ENCODE measurements at places on chromosomes 11 and 22.

DNA sequence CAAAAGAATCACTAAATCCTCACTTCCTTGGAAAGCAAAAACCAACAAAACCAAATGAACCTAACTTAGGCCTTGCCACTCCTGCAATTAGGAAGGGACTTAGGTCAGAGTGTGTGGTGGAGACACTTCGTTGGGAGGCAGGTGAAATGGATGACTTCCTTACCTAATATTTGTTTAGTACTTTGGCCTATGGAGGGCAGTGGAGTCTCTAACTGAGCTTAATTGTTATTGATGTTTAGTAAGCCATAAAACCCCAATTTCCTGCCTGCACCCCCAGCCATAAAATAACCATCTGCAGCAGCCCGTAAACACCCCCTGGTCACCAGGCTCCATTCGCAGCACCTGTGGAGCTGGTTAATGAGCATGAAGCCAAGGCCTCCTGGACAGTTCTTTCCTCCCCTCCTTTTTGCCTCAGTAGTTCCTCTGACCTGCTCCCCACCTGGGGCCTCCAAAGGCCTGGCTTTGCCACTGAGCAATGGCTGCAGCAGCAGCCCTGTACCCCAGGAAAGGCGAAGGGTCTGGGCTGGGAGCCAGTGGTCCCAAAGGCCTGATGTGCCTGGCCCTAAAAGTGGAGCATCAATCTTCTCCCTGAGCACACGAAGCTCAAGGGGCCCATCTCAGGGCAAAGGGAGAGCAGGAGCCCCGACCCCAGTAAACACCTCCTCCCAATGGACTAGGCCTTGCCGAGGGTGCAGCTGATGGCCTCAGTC lies 15.6 kb upstream of the SYT13 start:
- DNase-seq: no peak

DNA sequence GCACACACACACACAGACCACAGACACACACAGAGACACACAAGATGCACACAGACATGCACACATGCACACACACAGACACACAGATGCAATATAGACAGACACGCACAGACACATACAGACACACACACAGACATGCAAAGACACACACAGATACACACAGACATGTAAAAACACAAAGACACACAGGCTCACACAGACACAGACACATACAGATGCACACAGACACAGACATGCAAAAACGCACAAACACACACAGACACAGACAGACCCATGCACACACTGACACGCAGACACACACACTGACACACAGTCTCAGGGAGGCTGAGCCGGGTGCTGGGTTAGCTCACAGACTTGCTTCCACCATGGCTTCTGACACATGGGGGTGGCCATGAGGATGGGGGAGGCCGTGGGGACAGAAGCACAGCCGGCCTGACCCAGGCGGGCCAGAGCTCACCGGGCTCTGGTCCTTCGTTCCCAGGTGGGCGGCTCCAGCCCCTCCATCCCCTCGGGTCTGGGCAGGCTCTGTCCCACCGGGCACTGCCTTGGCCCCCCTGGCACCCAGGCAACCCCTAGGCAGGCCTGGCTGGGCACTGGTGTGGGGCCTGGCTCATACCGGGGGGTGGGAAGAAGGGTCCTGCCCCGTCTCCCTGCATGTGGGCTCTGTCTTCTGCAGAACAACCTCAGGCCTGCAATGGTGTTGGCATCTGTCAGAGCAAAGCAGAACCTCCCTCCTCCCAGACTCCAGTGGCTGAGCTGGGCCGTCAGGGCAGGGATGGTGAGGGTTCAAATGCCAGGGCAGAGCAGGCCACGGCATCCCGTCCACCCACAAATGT lies 1489.5 kb downstream of the BRD1 start:
- no peak for DNase-seq

GRCh38 chr22:30855266-30855665 lies 113.3 kb downstream of the MORC2 start:
- DNase-seq: no peak

GRCh38 chr11:85825616-85826015 lies 14.7 kb upstream of the SYTL2 start:
- DNase-seq: no peak

DNA sequence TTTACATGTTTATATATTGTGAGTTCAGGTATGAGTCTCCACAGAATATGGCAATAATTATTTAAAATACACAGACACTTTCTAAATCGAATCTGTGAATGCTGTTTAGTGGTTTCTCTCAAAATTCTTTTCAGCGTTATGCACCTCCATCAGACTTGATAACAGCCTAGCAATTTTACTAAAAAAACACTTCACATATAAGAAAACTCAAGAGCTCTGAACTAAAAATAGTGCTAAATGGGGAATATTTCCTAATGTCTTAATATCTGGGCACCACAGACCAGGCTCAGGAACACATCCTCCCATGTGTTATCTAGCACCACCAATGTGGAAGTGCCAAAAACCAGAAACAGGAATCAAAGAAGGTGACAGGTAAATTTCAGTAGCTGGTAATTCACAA lies 47.9 kb downstream of the ARHGAP32 start:
- DNase-seq: no peak

GRCh38 chr11:13859892-13860291 lies 102.6 kb upstream of the SPON1 start:
- no peak for DNase-seq

GRCh38 chr11:80529726-80530125 lies 1088.9 kb upstream of the TENM4 start:
- DNase-seq: no peak
